Cerebellar cortex (tissue), 1 donor: ENCODE measurements at places on chromosomes 4 and X.
A peak's percentile ranks its signal among the peaks of the same experiment; 100 is the strongest.

- peak; percentile 7 for DNase-seq
Measured at GRCh38 chrX:96685210-96686099, 813 bp downstream of the DIAPH2 start.

DNA sequence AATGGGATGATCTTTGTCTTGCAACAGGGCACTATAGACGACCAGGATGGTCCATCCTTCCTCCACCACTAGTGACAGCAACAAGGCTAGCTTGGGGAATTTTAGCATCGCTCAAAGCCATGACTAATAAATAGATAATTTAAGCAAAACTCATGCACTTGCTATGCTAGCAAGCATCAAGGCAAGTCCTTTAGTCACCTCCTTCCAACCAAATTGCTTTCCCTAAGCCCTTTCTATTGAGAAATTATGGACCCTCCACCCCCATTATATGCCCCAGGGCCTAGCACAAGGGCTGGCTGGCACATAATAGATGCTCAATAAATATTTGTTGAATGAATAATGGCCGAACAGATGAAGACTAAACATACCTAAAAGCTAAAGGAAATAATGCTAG is 28.6 kb downstream of the SLC16A2 start:
- no peak for DNase-seq

GRCh38 chr4:16437836-16438235 is 211.6 kb upstream of the TAPT1 start:
- no peak for DNase-seq

GRCh38 chr4:185911556-185912064 is 99.6 kb upstream of the SORBS2 start:
- DNase-seq: no peak

DNA sequence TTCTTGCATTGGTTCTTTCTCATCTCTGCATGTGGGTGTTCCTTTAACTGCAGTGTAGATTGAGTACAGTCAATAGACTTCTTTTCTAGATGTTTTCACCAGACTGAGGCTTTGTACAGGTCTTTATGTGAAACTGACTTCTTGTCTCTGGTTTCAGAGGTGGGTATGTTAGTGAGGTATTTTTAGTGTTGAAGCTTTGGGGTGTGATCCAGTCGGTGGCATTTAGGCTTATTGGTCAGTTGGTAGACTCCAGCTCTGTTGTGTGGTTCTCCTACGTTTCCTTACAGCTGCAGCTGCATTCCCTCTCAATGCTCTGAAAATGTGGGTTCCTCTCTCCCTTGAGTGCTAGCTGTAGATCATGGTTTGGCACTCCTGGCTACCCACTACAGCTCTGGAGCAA is 21.3 kb upstream of the AMBN start:
- DNase-seq: no peak

- DNase-seq: no peak
Measured at GRCh38 chr4:136562834-136563233, 969.5 kb downstream of the PCDH18 start.

- DNase-seq: no peak
Measured at GRCh38 chr4:16139066-16139945, 55.5 kb upstream of the PROM1 start.

- no peak for DNase-seq
Measured at GRCh38 chr4:108351791-108352190, 183.1 kb upstream of the LEF1 start.

GRCh38 chrX:47460561-47460960 is 22.5 kb downstream of the ZNF41 start:
- DNase-seq: no peak

- no peak for DNase-seq
Measured at GRCh38 chr4:42781315-42781714, 111.2 kb upstream of the GRXCR1 start.

GRCh38 chrX:283115-283845 is 2.1 kb downstream of the PLCXD1 start:
- peak; percentile 96 for DNase-seq

GRCh38 chrX:45872480-45872879 is 671.8 kb upstream of the DIPK2B start:
- no peak for DNase-seq

DNA sequence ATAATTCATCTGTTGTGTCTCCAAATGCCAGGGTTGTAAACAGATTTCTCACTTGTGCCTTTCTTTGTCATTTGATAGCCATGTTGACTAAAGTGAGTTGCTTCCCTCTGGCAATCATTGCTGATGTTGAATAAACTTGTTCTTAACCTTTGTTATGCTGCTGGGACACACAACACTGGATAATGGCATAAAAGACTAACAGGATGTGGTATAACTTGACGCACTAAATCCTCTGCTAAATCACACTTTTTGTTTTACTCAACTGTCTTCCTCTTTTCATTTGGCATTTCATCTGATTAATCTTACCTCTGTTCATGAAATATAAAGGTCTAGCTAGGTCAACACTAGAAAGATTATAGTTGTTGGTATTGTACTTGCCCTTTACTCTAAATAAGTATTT is 17.6 kb upstream of the CXCL5 start:
- no peak for DNase-seq
